NCI-H226 (cell line): ENCODE measurements at places on chromosomes 7 and 10.

DNA sequence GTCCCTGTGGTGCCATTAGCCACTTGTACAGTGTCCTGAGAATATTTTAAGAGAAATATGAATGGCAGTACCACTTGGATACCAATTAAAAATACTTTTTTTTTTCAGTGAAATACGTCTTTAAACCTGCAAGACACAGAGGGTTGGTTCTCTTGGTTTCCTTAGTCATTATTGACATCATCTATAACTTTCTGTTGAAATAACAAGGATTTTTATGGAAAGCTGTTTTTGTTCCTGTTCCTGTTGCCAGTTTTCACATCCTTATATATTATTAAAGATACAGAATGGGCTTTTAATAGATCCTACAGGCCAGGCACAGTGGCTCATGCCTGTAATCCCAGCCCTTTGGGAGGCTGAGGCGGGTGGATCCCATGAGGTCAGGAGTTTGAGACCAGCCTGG is 579.9 kb downstream of the AUTS2 start:
- no peak for DNase-seq

- no peak for DNase-seq
Measured at GRCh38 chr10:114754445-114755320, 66.9 kb upstream of the FHIP2A start.

- no peak for DNase-seq
Measured at GRCh38 chr10:64091897-64092296, 570.7 kb downstream of the REEP3 start.

GRCh38 chr7:41416208-41416595 is 286.7 kb downstream of the INHBA start:
- DNase-seq: no peak

- DNase-seq: no peak
Measured at GRCh38 chr7:83486536-83486935, 162.4 kb downstream of the SEMA3E start.

DNA sequence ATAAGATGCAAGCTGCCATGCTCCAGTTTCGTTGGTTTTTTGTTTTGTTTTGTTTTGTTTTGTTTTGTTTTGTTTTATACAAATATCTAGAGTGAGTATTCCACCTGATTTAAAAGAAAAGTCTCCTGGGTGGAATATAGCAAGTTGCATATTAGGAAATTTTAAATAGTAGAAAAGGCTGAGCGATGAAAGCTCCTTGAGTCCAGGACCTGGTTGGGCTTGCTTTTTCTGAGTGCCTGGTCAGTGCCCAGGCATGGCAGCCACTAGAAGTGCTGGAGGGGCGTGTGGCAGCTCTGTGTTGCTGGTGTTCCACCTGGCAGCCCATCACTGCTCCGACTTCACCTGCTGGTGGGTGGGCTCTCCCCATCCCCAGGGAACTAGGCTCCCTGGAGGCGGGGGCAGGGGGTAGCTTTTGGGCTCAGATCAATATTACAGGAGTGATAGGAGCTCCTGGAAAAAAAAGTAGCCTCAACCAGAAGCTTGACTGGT is 8.0 kb downstream of the COL17A1 start:
- no peak for DNase-seq
